ENCODE measurements at places on chromosomes 16 and 17.

- no peak for DNase-seq
These were observed 9.1 kb upstream of the MED9 start for GRCh38 chr17:17467720-17468119.

DNA sequence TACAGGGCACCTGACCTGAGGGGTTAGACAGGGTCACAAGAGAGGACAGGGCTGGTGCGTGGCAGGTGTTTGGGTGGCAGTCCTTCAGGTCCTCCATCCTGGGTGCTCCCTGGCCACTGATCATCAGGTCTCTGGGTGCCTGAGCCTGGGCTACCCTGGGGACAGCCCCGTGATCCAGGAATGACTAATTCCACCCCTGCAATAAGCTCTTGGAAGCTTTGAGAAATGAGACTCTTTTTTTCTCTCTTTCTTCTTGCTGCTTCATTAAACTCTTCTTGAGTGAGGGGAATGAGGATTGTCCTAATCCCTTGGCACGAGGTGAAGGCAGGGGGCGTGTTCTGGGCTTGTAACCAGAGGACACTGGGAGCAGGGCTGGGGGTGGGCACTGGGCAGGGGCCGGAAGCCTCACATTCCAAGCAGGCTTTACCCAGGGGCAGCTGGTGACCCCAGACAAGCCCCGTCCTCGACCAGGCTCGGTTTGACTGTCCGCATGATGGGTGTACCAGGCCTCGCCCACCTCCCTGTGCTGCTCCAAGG, 21.4 kb upstream of the SPNS2 start:
- DNase-seq = peak; percentile 45

- no peak for DNase-seq
These were observed 1334.8 kb downstream of the CDH11 start for GRCh38 chr16:63787014-63787413.

DNA sequence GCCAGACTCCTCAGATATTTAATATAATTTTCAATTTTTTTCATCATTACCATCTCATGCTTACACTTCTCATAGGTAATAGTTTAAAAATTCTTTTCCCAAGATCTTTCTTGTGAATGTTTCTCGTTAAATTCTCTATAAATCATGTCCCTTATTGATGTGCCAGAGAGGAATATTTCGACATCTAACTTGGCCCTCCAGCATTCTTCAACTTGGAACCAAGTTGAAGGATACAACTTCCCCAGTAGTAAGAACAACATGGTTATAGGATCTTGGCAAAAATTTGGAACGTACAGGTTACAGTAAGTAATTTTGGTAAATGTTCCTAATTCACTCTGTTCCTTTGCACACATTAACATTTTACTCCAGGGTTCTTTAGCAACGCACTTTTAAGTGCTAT, 731.8 kb downstream of the CDH11 start:
- DNase-seq = no peak

DNA sequence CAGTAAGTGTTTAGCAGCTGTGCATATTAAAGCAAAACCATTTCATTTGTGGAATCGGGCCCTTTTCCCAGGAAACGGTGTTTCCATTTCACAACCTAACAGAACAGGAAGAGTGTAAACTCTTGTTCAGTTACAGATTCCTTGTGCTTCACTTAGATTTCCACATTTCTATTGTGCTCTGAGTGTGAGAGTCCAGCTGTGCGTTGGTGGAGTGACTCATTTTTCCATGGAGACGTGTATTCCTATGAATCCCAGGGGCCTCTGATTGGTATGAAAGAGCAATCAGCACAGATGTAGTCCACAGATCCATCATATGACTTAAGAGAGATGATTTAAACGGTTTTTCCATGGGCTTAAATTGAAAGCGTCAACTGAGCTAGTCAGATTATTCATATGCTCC, 13.3 kb upstream of the CAVIN1 start:
- DNase-seq = peak; percentile 87
